ENCODE measurements at places on chromosomes 6 and 20.

DNA sequence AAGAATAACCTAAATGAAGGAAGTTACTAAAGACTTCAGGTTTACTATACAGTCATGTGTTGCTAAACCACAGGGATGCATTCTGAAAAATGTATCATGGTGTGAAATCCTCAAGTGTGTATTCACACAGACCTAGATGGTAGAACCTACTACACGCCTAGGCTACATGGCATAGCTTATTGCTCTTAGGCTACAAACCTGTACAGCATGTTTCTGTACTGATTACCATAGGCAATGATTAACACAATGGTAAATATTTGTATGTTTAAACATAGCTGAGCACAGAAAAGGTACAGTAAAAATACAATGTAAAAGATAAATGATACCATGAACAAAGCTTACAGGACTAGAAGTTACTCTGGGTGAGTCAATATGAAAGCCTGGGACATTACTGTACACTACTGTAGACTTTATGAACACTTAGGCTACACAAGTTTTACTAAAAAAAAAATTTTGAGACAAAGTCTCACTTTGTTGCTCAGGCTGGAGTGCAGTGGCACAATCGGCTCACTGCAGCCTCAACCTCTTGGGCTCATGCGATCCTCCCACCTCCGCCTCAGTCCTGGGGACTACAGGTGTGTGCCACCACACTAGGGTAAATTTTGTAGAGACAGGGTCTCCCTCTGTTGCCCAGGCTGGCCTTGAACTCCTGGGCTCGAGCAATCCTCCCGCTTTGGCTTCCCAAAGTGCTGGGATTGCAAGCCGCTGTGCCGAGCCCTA lies 36.0 kb downstream of the ADNP start:
- DNase-seq: no peak

- no peak for DNase-seq
These were observed 145.7 kb upstream of the GGTLC1 start for GRCh38 chr20:24134284-24134683.

- DNase-seq: no peak
These were observed 9.1 kb upstream of the PBOV1 start for GRCh38 chr6:138227316-138227781.

DNA sequence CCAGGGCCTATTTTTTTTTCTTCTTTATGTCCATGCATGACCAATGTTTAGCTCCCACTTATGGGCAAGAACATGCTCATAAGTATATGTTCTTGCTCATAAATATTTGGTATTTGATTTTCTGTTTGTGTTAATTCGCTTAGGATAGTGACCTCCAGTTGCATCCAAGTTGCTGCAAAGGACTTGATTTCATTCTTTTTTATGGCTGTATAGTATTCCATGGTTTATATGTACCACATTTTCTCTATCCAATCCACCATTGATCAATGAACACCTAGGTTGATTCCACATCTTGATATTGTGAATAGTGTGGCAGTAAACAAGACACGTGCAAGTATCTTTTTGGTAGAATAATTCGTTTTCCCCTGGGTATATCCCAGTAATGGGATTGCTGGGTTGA lies 78.1 kb downstream of the RTN4IP1 start:
- no peak for DNase-seq

DNA sequence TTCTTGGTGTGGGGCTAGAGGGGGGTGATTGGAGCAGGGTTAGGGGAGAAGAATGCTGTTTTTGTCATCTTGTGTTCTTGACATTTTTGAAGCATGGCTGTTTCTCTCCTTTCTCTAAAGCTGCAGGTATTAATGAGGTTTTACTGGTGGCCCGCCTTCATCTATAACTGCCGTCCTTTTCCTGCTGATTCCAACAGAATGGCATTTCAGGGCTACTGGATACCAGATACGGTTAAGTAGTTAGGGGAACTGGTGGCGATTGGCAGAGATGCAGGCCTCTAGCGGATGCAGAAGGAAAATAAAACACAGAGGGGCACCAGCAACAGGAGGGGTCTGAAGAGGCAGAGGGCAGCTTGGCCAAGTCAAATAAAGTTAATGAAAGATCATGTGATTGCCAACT lies 89.7 kb upstream of the EEF1E1 start:
- DNase-seq: no peak

DNA sequence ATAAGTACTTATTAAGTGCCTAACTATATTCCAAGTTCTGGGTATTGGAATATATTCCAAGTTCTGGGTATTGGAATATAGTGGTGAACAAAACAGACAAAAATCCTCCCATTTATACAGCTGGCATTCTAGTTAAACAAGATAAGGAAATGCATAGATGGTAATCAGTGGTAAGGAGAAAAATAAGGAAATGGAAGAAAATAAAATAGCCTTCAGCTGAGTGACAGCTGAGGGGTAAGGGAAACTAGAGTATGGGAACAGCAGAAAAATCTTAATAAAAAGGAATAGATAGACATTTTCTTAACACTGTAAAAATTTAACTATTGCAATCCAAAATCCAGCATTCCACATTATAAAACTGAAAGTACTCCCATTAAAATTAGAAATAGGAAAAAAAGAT lies 17.2 kb upstream of the WFDC10A start:
- no peak for DNase-seq

- no peak for DNase-seq
These were observed 32.8 kb upstream of the GMPR start for GRCh38 chr6:16205377-16206144.

GRCh38 chr20:3156811-3157619 lies 2.6 kb downstream of the FASTKD5 start:
- DNase-seq: no peak

DNA sequence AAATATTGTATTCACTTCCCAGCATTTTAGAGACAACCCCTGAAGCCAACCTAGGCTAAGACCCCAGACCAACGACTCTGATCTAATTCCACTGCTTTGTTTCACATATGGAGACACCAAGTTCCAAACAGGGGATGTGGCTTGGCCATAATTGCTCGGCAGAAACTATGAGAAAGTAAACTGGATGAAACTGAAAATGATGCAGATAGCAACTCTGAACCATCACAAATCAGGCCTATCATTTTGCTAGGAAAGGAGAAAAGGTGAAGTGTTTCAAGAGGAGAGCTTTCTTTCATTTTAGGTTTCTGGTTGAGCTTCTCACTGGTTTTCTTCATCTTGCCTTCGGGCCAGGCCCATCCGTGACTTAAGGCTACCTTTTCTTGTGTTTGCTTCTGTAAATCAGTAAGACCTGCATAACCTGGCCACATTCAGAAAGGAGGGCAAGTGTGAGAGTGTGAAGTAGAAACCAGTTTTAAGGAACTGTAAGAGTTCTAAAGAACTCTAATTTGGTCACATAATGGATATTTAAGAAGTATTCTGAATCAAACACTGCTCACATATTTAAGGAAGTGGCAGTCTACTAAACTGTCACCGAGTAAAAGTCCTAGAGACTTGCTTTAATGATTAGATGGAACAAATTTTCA lies 105.8 kb downstream of the BACH2 start:
- no peak for DNase-seq

- DNase-seq: no peak
These were observed 128.5 kb downstream of the BCAS1 start for GRCh38 chr20:53941680-53942471.

DNA sequence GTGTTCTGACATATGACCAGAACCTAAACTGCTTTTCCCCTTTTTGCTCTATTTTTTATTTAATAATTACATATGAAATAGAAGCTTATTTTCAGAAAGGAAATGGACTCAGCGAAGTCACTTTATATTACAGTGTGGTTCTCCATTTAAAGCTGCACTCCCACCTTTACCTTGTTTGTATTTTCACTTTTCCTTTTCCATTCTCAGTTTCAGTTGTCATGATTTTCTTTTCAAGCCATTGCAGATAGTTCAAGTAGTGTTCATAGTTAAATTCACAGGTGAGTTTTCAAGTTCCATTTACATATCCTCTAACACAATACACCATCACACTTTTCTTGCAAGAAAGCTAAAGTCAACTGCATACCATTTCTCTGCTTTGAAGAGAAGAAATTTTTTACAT lies 400.2 kb downstream of the HACE1 start:
- DNase-seq: no peak

DNA sequence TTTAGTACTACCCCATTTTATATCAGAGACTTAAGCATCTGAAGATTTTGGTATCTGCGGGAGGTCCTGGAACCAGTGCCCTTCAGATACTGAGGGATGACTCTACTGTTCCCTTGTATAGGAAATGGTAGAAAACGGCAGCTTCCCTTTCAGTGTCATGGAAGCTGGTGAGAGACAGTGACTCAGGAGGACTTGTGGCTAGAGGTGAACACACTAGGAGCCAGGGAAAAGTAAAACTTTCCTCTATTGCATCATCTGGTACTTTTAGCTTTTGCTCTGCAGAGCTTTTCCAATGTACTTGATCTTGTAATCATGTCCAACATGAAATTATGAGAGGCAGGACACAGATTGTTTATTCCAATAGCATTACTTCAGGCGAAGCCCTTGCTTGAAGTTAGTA lies 45.0 kb downstream of the RNF144B start:
- no peak for DNase-seq

GRCh38 chr6:111922454-111923297 lies 49.4 kb upstream of the FYN start:
- DNase-seq: no peak

DNA sequence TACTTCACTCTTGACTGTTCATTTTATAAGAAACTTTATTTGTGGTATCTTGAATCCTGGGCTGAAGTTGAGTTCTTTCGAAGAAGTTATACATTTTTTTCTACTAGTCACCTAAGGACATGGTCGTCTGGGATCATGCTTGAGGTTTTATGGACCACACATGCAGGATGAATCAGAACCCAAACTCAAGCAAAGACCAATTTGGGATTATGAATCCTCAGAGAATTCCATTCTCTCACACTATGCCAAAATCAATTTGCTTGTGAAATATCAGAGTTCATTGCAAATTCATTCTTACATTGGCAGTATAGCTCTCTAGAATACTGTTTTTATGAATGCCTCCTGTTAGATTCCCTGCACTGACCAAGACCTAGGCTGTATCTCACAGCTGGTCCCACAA lies 114.3 kb upstream of the HDAC2 start:
- no peak for DNase-seq

- DNase-seq: no peak
These were observed 49.4 kb upstream of the IRF4 start for GRCh38 chr6:341914-342831.

DNA sequence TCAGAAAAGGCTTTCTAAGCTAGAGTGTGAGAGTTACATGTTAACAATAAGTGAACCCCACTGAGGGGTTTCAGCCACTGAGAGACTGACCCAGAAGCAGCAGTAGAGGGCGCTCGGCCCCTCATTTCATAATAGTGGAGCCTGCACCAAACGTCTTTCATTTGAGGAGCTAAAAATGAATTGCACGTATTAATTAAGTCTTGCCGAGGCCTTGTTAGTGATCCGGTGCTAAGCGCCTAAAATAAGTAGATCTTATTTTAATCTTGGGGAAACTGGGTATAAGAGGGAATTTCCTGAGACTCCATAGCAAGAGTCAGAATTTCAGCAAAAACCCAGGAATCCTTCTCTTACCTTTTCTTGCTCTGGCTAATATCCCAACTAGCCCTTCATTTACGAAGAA lies 209.7 kb downstream of the FARS2 start:
- DNase-seq: peak; percentile 39

- DNase-seq: no peak
These were observed 2.7 kb downstream of the OSTM1 start for GRCh38 chr6:108071736-108072276.

DNA sequence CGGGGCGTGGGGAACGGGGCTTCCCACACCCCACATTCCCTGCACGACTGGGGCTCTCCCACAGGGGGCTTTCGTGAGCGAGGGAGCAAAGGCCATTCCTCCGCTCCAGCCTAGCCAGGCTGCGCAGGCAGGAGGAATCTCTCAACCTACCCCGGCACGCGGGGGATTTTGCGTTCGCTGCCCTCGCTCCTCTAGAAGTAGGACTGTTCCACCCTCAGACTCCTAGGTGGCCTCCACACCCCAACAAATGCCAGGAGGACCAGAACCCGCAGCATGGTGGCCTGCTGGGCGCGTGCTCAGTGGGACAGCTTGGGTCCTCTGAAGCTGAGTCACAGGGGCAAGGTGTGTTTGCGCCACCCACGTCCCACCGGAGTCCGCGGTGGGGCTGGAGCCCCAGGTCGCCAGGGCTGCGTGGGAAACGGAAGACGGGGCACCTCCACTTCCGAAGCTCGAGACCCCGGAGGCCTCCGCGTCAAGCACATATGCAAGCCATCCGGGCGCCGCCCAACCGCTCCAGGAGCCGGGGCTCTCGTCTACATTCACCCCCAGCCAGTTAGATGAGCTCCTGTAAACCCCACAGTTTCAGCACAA lies 1938.5 kb upstream of the DEFB115 start:
- no peak for DNase-seq

GRCh38 chr6:152233547-152234320 lies 403.4 kb downstream of the SYNE1 start:
- DNase-seq: no peak

DNA sequence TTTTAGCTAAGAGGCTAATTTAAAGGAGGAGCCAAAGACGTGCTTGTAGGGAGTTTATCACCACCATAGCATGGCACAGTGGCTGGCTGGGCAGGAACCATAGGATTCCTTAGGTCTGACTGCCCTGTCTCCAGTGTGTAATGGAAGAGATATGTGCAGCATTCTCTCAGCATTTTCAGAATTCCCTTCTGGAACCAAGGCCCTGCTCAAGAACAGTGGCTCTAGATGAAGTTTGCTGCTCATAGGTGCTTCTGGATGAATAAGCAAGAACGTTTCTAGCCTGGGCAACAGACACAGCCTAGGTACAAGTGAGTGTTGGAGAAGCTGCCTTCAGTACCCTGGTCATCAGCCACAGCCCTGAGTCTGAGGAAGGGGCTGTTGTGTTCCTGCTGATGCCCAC lies 69.1 kb downstream of the LCA5 start:
- DNase-seq: no peak

DNA sequence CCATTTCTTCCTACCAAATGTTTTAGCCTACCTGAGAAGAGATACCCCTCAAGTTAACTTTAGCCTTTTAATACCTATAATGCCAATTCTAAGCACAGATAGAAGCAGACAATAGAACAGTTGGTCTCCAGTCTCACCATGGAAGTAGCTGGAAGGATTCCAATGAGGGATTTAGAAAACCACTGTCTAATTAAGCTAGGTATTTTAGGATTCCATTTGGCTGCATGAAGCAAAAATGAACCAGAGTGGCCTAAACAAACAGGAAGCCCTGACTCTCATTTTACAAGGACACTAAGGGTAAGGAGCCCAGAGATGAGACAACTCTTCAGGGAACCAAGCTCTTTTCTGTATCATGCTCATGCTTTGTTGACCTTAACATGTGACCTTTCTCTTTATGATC lies 199.2 kb downstream of the ALDH8A1 start:
- no peak for DNase-seq
